Esophagus mucosa (tissue), 1 donor: ENCODE measurements at places on chromosomes 11 and 22.

GRCh38 chr22:16975155-16975885, 32.7 kb downstream of the GAB4 start:
- ATAC-seq = no peak

DNA sequence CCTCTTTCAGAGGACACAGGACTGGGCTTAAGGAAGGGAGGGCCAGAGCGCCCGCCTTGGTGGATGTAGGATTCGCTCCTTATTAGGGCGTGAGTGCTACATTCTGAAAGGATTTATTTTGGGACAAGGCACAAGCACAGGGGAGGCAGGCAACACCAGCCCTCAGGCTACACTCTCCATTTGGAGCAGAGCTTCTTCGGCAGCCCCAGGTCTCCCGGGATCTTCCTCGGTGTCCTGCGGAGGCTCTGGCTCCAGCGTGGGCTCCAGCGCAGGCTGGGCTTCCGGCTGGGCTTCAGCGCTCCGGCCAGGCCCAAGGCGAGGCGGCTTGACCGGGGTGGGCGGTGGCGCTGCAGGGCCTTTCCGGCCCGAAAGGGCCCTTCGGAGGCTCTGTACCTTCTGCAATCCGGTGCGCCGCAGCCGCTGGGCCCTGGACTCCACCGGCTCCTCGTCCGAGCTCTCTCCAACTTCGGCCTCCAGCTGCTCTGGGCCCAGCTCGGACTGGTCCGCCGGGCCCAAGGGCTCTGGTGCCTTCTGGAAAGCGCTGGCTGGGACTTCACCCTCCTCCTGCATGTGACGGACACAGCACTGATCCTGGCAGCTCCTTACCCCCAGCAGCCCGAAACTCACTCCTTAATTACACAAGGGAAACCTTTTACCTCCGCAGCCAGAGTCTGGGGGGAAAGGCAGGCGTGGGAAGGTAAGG, 1.1 kb downstream of the CAVIN3 start:
- peak; percentile 21 for ATAC-seq

GRCh38 chr11:62909107-62909894, 11.9 kb downstream of the CHRM1 start:
- ATAC-seq = peak; percentile 77

DNA sequence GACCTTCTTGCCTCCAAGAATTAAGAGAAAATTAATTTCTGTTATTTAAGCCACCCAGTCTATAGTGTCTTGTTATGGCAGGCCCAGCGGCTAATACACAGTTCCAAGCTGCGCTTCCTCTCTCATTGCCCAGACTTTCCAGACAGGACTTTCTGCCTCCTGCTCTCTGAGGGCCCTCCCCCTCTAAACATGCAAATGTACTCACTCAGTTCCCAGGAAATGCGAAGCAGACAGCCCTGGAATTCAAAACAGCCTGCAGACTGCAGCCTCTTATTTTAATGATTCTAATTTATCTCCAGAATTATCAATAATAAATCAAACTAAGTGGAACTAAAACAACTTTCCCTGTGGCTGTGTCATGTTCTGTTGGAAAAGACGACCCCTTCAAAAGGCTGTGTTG, 115.5 kb upstream of the ISX start:
- no peak for ATAC-seq
